ENCODE measurements at places on chromosomes 2 and 18. TPM values are rescaled to one million over a fixed set of nuclear protein-coding genes. Genes with fewer than 3 reads are reported as not detected.

DNA sequence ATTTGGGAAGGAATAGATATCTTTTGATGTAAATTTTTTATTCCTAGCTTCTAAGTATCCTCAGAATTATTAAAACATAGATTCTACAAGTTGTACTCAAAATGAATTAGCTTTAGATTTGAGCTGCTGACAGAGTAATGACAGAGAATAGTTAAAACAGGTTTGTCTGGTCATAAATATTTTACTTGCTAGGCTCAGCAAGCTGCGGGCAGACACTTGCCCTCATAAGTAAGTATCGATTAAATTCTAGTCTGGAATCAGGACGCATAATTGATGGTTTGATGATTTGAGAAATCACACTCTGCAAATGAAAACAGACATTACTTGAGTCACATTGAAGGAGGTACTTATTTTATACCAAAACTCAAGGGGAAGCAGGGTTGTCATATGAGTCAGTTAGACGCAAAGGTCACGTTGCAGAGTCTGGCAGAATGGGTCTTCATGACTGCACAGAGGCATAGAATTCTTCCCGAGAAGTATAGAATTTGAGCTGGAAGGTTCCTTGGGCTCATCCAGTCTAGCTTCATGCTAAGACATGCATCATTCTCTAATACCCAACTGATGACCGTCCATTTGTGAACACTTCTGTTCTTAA is 27.5 kb downstream of the ARL4C start:
- DNase-seq: no peak

- no peak for DNase-seq
Observed at GRCh38 chr2:216107760-216108159, 1.4 kb upstream of the XRCC5 start.

Gene ACMSD
- total RNA-seq: not detected

Gene SCG2
- not detected for total RNA-seq

DNA sequence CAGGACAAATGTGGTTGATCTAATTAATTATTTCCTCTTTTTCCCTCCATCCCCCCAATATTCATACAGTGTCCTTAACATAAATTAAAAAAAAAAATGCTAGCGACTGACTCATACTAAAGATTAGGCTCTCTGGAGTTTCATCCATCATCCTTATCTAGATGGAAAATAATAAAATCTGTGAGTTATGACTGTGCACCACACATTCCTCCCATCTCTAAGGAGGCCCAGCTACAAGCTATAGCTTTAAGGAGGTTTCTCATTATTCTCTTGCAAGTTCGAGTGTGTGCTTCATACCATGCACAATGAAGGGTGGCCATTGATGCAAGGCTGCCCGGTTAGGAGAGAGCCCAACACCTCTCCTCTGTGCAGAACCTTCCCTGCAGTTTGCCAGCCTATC is 77.3 kb downstream of the XDH start:
- no peak for DNase-seq

DNA sequence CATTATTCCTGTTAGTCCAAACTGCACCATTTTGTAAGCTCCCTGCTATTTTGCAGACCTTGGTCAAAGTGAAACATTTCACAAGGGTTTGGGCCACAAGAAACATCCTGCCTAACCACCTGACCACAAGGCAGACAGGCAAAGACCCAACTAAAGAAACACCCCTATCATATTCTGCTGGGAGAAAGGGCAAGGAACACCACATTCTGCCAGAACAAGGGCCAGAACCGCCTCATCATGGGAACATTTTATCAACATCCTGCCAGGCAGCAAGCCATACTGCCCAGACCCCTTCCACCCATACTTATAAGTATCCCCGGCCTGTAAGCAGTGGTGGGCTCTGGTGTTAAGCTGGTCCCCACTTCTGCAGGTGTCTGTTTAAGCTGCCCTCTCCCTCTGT is 12.0 kb upstream of the RAB31 start:
- DNase-seq: no peak

Gene KIF1A
- 28.8 TPM for total RNA-seq

Gene SLC40A1
- total RNA-seq: 5.0 TPM

GRCh38 chr2:176852667-176853066 is 359.9 kb upstream of the HNRNPA3 start:
- DNase-seq: peak; percentile 15

- DNase-seq: no peak
Observed at GRCh38 chr2:122338000-122338399, 582.5 kb downstream of the TSN start.

GRCh38 chr2:28085201-28085600 is 194.7 kb downstream of the BABAM2 start:
- DNase-seq: no peak

Gene RASGRP3
- 3.1 TPM for total RNA-seq

GRCh38 chr2:148483665-148484064 is 160.9 kb upstream of the EPC2 start:
- no peak for DNase-seq

DNA sequence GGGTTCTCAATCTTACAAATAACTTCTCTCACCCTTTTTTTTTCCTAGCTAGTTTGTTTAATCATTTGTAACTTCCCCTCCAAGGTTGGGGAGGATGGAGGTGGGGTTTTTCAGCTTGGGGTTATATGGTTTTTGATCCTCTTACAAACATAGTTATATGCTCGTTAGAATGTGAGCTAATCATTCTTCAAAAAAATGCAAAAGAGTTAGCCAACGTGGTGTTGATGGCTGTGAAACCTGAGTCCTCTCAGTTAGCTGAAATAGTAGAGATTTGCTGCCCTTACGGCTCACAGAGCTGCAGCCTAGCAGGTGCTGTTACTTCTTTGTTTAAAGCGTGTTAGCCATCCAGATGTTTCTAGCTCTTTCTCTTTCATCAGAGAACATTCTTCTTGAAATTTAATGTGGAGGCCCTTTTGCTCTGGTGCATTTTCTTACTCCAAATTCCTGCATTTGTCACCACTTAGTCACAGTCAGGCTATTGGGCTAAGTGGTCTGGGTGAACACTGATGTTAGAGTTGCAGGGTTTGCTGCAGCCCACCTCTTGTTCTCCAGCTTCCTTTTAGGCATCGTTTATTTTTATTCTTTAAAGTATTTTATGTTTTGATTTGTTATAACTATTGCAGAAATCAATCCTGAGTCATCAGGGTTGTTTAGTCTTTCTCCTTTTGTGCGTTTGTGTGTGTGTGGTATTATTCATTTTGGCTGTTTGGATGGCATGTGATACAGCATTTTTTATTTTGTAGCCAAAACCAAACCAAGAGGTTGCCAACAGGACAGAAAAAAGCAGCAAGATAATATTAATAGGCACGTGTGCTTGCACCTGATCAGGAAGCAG is 41.1 kb downstream of the LIMS1 start:
- DNase-seq: no peak

Gene LYG1
- total RNA-seq: 0.83 TPM

DNA sequence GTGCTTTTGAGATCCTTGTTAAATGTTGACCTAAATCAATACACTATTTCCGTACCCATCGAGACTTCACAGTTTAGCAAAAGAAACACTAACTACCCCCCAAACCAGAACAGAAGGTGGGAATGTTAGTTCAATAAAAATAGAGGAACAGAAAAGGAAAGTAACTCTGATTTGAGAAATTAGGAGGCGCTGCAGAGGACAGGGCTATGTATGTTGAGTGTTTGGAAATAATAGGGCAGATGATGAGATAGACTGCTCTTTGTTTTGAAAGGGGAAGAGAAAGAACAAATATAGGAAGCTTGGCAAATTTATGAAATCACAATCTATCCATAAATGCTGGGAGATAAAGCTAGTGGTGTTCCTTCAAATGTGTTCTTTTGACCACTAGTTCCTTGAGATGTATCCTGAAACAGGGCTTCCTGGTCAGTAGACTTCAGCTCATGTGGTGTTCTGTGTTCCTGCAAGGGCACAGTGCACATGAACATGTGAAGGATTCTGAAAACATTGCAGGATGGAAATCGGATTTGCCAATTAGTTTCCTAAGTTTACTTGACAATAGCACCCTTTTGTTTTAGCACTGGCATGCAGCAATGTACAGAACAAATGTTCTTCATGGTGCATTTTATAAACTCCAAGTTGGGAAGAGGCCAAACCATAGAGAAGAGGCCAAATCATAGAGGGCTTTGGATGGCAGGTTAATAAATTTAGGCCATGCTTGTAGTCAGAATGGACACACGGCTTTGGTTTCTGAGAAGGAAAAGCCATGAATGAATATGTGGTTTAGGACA is 39.8 kb downstream of the RHBDD1 start:
- DNase-seq: no peak

GRCh38 chr2:88690591-88691338 is 708 bp upstream of the RPIA start:
- peak; percentile 60 for DNase-seq

DNA sequence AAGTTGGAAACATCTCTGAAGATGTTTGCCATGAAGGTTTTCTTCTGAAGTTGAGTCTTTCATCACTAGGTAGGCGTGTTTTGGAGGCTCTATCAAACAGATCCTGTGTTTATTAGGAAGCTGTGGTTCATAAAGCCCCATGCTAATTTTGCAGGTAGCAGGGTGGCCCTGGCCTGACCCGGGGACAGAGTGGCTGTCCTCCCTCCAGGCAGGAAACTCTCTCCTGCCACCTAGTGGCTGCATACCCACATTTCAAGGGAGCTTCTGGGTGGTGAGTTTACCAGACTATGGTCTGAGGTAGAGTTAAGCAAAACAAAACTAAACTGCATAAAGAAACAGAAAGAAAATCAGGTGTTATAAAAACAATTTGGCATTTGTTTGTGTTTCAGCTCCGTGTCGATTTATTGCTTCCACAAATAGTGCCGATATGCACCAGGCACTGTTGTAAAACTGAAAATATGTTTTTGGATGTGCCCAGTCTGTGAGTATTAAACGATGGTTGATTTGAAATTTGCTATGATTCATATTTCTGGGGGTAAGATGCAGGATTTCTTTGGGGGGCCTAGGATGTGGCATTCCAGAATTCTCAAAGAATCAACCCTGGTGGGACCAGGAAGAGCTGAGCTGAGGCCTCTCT is 26.0 kb upstream of the IL37 start:
- DNase-seq: peak; percentile 84

- no peak for DNase-seq
Observed at GRCh38 chr2:40642237-40642636, 190.3 kb upstream of the SLC8A1 start.

GRCh38 chr18:47619771-47620448 is 310.5 kb downstream of the SMAD2 start:
- no peak for DNase-seq

Gene PPP1R1C
- not detected for total RNA-seq

Gene MSTN
- not detected for total RNA-seq

GRCh38 chr2:24456599-24457556 is 34.2 kb upstream of the NCOA1 start:
- peak; percentile 15 for DNase-seq

DNA sequence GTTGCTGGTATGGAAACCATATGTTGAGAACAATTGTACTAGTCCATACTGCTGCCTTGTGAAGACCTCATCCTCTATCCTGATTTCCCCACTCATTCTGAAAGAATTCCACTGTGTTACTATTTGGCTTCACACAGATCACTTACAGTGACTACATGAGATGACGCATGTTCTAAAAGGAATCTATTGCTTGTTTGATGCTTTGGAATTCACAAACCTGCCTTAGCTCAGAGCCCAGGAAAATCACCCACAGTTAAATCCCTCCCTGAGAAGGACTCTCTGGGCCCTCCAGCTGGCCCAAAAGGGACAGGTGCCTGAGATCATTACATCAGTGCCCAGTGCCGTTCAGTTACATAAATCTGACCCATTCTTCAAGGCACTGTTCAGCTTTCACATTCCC is 45.3 kb downstream of the KLHL29 start:
- DNase-seq: no peak

Gene TUBA4B
- total RNA-seq: not detected

DNA sequence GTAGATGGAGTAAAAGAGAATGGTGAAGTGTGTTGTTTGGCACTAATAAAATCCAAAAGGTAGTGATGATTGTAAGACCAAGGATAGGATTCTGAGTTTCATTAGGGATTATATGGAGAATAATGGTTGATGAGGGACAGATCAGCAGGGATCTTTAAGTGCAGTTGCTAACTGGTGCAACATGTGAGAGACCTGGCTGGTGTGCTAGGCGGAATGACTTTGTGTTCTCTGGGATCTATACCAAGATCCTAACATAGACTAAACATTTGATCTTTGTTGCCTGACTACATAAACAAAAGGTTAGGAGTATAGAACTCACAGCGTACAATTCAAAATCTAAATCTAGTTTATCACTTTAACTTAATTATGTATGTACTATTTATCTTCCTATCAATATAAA is 135.4 kb downstream of the PTRHD1 start:
- DNase-seq: no peak

DNA sequence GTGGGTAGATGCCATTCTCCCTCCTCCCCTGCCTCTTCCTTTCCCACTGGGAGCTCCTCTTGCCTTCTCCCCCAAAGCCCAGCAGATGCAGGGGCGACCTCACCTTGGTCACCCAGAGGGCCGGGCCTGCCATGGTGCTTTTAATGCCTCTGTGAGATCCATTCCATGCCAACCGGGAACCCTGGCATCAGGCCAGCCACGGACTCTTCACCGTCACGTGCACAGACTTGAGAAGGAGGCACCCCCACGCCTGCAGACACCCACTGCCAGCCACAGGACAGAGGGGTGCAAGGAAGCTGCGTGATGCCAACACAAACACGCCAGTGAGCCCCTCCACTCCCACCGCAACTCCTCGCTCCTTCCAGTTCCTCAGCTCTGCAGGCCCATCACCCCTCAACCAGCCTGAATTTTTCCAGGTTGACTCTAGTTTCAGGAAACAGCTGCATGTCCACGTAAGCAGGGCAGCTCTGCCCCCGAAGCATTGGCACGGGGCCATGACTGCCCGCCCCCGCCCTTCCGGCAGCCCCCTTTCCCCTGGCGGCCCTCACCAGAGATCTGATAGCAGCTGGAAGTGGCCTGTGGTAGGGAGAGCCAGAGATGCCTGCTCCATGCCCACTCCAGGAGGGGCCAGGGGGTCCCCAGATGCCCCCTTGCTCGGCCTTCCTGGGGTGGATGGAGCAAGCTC is 50.8 kb downstream of the DNMT3A start:
- DNase-seq: no peak

DNA sequence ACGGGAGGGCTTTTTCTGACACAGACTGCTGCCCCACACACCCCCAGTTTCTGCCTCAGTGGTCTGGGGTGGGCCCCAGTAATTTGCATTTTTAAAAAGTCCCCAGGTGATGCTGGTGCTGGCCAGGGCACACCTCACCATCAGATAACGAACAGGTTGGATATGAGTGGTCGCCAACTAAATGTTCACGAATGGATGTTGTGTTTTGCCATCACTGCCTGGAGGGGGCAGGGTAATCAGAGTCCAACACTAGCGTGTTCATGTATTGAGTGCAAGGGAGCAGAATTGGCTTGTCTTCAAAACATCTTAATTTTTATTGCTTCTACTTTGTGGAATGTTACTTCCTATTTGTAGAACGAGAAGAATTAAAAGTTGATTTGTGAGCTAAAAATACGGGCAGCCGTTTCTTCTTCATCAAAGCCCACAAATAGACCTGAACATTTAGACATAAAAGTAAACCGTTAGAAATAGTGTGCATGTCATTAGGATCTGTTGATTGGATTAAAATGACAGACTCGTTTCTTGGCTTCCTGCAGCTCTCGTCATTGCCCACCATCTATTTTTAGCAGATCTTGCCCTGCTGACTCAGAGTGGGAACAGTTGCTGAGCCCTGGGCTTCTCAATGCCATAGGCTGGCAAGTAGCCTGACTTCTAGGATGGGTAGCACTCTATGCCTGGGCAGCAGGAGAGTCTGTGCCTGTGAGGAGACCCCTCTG is 45.2 kb downstream of the NCK2 start:
- peak; percentile 76 for DNase-seq

All from activated T-cell treated with anti-CD3 and anti-CD28 coated beads, Interleukin-2, amount 50 U/mL, for 72 hours (primary cell).